Hematopoietic multipotent progenitor cell treated with erythropoietin and hydrocortisone succinate and interleukin-3 and kit ligand, for 4 days (in vitro differentiated cells): ENCODE measurements at places on chromosomes 7 and 10.

DNA sequence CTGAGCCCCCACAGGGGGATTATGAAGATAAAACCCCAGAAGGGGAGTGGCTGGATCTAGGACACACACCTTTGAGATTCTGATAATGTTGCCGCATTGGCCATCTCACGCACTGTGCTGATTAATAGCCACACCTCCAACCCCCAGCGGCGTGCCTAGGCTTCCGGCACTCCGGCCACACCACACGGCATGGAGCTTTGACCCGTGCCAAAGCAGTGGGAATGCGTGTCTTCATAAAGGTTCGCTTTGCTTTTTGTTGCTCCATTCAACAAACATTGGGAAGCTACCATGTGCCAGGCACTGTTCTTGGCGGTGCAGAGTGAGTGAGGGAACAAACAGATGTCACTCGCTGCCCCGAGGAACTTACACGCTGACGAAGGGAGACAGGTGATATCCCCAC, 117.6 kb downstream of the TCERG1L start:
- DNase-seq, result no peak

DNA sequence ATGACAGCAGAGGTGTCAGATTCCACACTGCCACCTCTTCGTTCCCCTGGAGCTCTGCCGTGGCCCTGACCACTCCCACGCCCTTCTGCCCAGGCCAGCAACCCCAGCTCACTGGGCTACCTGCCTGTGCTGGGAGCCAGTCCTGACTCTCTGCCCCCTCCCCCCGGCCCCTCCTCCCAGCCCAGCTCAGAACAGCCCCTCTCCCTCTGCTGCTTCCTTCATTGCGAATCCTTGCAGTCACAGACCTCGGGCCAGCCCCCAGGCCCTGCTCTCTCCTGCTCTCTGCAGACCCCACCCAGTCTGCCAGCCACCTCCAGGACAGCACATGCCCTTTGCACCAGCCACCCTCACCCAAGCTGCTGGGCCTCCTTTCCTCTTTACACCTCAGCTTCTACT, 60.4 kb downstream of the TCERG1L start:
- no peak for DNase-seq

GRCh38 chr10:66180581-66181318, 745.1 kb upstream of the LRRTM3 start:
- peak; percentile 84 for DNase-seq

DNA sequence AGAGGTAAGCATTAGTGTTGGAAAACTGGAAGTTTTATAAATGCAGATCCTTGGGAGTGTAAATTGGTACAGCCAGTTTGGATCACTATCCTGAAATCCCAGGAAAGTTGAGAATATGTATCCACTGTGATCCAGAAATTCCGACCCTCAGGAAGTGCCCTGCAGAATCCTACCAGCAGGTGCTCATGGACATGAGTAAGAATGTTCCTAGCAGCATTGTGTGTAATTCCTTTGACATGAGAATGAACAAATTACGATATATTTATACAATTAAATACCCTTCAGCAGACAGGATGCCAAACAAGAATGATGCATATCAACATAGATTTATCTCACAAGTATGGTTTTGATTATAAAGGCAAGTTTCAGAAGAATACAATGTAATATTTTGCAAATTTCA, 181.6 kb downstream of the XPNPEP1 start:
- no peak for DNase-seq

GRCh38 chr7:104442481-104442880, 114.1 kb downstream of the LHFPL3 start:
- DNase-seq, result no peak

- peak; percentile 15 for DNase-seq
These were observed 134.7 kb downstream of the ARL5B start for GRCh38 chr10:18793951-18794350.

GRCh38 chr7:99106821-99107241, 37.1 kb downstream of the SMURF1 start:
- no peak for DNase-seq

GRCh38 chr7:5284304-5285281, 1.9 kb downstream of the SLC29A4 start:
- DNase-seq, result peak; percentile 71

- no peak for DNase-seq
These were observed 198.7 kb downstream of the ZNF438 start for GRCh38 chr10:30832749-30833627.

DNA sequence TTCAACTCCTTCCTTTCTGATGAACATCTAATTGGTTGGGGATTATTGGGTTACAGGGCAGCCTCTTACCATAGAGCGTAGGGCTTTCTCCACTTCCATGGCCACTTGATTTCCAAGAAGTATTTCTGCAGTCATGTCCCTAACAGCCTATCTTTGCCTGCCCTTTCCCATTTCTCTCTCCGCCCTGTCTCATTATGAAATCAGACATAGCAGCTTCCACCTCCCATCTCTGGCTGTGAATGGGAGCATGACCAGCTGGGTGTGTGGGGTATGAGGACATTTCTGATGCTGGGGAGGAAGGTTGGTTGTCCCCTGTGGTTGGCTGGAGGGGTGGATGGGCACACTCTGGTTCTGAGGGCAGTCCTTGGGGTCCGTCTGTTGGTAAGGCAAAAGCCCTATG, 41.2 kb downstream of the ADCYAP1R1 start:
- DNase-seq, result no peak

GRCh38 chr7:16660702-16661464, 14.9 kb downstream of the BZW2 start:
- peak; percentile 49 for DNase-seq

DNA sequence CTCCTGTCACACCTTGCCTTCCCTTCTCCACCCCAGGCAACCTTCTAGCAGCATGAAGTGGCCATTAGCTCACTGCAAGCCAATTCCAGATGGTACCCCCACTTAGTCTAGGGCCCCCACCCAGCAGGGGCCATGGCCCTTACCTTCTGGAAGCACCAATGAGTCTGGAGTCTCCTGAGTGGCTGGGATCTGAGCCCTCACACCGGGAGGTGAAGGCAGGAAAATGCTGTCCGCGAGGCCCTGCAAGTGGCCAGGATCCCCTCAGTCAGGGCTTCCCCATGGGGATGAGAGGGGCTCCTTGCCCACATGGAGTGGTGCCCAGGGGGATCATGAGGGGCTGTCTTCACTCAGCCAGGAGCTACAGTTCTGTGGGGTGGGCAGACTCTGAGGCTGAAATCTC, 4.6 kb downstream of the AQP1 start:
- DNase-seq, result no peak

DNA sequence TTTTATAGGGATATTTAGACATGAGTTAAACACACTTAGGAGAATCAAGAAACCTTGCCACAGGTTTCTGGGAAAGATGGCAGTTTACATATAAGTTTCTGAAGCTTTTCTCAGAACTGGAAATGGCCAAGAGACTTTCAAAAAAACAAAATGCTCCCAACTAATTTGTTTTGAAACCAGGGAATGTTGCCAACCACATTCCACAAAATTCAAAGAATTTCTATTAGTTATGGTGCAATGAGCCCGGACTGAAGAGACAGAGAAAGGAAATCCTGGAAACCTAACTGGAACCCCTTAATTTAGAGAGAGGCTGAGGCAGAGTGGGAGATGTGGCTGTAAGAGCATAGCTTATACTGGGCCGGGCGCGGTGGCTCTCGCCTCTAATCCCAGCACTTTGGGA, 128.5 kb downstream of the PTEN start:
- no peak for DNase-seq

DNA sequence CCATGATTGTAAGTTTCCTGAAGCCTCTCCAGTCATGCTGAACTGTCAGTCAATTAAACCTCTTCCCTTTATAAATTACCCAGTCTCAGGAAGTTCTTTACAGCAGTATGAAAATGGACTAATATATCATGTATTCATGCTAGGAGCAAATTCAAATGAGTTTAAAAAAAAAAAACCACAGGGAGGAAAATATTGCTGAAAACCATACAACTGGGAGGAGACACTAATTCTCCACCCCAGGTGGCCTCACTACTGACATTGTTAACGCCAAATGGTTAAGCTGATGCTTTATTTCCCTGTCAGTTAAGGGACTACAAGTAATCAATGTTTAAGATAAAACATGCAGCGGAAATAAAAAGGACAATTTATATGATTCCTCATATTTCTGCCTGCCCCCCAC, 55.1 kb downstream of the PDE1C start:
- DNase-seq, result no peak

DNA sequence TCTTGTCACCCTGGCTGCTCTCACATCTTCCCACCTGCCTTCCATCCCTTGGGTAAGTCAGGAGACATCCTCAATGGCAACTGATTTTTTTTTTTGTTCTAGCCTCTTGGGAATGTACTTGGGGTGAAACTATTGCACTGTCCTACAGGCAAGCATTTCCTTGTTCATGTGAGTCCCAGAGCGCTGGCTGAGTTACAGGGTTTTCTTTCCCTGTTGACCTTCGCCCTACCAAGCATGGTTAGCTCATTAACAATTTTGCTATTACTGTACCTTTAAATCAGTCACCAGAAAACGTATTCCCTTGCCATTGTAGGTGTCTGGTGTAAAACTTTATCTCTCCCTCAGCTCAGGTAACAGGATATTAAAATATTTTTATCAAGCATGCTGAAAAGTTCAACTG, 98.9 kb downstream of the PRLHR start:
- no peak for DNase-seq

- DNase-seq, result no peak
These were observed 109.2 kb downstream of the STRA8 start for GRCh38 chr7:135342887-135343286.

DNA sequence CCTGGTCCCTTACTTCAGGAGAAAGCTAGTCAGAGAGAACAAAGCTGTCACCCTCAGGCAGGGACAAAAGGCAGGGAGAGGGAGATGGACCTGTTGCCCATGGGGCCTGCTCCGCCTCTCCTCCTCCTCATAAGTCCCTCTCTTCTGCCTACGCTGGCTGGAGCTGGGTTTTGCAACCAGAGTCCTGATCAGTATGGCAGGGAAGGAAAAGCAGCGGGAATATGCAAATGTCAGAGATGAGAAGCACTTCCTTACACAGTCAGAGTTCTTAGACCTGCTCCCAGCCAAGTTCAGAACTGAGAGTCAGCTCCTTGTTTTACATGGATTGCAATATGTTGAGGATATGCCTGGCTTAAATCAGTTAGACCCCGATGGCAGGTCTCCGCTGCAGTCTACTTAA, 231.1 kb downstream of the ADAM12 start:
- no peak for DNase-seq

DNA sequence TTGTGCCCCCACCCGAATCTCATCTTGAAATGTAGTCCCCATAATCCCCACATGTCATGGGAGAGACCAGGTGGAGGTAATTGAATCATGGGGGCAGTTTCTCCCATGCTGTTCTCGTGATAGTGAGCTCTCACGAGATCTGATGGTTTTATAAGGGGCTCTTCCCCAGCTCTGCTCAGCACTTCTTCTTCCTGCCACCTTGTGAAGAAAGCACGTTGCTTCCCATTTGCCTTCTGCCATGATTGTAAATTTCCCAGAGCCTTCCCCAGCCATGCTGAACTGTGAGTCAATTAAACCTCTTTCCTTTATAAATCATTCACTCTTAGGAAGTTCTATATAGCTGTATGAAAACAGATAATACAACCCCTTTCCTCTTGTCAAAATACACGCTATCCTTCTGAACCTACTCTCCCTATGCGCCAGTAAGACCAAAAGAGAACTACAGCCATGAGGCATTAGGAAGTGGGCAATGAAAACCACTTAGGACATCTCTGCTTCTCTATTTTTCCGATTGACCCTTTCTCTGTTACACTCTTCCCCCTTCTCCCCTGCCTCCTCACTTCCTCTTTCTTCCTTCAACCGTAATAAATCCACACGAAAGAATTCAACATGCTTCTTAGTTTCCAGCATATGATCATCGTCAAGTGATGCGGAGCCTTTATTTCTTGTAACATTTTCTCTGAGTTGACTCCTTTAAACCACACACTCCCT, 101.2 kb upstream of the WDR11 start:
- peak; percentile 78 for DNase-seq

DNA sequence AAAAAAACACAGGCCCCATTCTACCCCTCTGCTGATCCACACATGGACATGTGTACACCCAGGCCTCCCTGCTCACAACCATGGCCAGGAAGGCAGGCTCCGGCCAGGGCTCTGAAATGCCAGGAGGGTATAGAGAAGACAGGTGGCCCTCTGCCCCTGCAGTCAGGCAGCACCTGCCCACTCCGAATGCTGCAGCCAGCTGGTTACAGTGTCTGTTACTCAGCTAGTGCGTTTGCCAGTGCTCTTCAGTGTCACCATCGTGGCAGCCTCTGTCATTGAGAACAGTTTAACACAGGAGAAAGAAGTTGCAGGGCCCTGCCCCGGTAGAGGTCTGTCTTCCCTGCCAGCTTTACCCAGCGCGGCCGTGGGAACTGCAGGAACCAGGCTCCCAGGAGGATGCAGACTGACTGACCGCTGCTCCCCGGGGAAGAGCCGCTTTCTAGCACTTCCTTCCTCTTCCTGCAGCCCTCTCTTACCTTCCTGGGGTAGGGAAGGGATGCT, 128.8 kb upstream of the FAM20C start:
- DNase-seq, result no peak

DNA sequence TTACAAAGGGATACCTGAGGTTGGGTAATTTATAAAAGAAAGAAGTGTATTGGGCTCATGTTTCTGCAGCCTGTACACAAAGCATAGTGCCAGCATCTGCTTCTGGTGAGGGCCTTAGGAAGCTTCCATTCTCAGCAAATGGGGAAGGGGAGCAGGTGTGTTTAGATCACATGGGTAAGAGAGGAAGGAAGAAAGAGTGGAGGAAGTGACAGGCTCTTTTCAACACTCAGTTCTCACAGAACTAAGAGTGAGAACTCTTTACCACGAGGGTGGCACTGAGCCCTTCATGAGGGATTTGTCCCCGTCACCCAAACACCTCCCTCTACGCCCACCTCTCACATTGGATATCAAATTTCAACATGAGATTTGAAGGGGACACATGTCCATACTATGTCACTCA, 506 bp upstream of the FAM170B start:
- no peak for DNase-seq

DNA sequence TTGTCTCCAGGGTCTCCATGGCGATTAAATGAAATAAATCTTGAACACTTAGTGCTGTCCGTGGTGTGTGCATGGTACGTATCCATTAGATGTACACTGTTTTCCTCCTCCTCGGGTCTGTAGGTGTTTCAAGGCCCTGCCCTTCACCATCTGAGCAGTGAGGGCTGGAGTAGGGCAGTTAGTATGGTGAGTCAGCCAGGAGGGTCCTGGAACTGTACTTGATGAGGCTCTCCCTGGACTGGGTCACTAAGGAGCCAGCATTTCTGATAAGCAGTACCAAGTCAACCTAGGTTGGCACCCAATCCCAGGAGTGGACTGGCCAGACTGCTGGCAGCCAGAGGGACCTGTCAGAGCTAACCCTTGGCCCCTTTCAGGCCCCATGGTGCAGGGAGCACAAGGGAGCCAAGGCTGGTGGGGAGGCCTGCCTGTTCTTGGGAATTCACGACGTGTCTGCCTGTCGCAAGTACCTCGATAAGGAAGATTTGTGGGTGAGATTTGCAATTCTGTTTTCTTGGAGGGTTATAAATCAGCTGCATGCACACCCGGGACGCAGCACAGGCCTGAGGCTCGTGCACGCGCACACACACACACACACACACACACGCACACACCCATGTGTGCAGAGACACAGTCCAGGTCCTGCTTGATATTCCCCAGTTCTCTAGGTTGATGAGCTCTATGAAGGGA, 114.2 kb downstream of the ZMIZ1 start:
- DNase-seq, result peak; percentile 56

GRCh38 chr10:18254086-18254485, 113.9 kb downstream of the CACNB2 start:
- no peak for DNase-seq
